ENCODE measurements at places on chromosomes 13 and 19.

GRCh38 chr13:24692561-24692960, 12.4 kb downstream of the ATP12A start:
- no peak for DNase-seq

GRCh38 chr13:110680852-110681251, 25.1 kb downstream of the CARS2 start:
- DNase-seq, result no peak

DNA sequence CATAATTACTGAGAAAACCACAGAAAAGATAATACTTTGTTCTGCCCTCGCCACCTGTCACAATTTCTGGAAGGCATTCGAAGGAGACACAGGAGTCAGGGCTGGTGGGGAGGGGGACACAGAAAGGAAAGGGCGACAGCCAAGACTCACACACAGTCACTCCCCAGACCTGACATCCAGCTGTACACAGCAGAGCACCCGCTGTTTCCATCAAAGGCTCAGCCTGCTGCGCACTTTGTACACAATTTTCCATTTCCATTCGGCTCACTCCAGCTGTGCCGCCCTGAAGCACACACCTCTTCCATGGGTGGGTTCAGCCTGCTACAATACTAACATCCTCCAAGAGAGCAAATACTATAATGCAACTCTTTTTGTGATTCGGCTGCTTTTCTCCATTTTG, 38.0 kb downstream of the STK24 start:
- no peak for DNase-seq

DNA sequence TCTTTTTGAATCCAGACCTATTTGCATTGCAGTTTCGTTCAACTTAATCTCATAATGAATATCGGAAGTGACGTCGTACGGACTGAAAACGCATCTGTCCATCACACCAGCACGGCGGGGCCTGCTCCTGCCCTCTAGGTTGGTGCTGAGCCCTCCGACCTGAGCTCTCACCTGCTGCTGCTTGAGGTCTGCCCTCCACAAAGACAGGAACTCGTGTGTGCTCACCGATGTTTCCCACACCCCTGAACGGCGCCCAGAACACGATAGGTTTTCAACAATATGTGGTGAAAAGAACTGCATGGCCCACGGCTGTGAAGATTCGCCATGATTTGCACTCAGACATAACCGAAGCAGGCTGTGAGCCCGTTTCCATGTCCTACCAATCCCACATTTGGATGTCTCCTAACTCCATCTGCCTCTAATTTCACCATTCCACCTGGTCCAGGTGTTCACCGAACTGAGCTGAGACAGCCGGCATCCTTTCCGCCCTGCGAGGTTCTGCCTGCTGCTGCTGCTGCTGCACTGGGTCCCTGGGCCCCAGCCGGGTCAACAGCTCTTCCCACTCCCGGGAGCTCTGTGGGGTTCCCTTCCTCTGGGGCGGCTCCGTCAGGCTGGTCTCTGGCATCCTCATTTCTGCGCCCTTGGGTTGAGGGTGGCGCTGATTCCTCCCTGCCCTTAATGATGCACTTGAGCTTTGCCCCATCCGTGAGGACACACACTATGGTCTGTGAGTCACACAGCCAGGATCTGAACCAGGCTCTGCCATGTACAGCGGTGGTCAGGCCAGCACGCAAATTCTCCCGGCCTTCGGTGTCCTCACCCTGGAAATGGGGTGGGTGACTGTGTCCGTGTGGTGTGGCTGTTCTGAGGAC, 20.9 kb downstream of the GRTP1 start:
- no peak for DNase-seq

DNA sequence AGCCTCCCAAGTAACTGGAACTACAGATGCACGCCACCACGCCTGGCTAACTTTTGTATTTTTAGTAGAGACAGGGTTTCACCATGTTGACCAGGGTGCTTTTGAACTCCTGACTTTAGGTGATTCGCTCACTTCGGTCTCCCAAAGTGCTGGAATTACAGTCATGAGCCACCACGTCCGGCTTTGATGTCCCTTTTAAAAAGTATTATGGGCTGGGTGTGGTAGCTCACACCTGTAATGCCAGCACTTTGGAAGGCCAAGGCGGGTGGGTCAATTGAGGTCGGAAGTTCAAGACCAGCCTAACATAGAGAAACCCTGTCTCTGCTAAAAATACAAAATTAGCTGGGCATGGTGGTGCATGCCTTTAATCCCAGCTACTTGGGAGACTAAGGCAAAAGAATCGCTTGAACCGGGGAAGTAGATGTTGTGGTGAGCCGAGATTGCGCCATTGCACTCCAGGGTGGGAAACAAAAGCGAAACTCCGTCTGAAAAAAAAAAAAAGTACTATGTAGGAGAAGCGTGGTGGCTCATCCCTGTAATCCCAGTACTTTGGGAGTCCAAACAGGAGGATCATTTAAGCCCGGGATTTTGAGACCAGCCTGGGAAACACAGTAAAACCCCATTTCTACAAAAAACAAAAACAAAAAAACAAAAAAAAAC, 22.8 kb upstream of the ERVV-1 start:
- DNase-seq, result no peak

DNA sequence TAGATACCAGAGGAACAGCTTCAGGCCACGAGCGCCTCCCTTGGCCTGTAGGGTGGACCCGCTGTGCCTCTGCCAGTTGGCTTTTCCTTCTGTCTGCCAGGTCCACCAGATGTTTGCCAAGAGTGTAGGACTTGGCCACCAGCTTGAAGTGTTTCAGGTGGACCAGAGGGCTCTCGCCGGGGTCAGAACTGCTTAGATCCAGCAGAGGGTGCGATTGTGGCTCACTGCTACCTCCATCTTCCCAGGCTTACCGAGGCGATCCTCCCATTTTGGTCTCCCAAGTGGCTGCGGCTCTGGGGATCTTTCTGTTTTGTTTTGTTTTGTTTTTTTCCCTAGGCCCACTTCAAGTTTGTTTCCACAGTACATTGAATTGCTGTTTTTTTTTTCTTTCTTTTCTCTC, 23.0 kb upstream of the ZNF730 start:
- no peak for DNase-seq

DNA sequence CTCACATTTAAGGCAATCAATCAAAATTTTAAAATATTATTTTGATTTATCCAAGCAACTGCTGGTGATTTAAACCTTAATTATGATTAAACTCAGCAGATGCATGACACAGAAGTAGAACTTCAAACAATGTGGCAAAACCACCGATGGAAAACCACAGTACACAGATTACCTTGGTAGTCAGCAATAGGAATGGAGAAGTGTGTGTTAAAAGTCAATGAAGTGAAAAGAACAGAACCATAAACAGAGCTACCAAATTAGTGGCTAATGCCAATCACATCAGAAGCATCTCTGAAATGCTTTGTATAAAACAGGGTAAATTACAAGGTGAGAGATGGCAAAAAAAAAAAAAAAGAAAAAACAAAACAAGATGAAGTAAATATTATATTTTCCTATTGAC, 31.2 kb downstream of the KATNAL1 start:
- DNase-seq, result no peak

DNA sequence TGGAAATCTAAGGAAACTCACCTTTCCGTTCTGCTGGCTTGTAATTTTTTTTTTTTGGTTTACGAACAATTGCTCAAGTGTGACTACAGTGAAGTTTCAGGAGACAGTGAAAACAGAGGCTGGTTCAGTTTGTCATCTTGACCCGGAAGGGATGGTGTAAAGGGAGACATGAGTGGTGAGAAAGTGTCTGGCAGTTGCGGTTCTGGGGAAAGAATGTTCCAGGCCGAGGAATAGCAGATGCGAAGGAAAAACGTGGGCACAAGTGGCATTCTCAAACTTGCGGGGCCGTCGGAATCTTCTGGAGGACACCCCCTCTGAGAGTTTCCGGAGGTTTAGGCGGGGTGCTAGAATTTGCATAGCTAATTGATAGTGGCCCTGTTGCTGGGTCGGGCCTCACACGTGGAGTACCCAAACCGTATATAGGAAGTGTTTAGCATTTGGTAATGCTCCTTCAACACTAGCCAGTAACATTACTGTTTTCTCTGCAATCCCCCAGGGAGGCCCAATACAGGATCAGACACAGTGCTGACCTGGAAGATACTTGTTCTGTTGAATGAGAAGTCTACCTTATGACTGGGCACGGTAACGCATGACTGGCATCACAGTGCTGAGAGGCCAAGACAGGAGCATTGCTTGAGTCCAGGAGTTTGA, 2.8 kb upstream of the TNFSF9 start:
- DNase-seq, result no peak

DNA sequence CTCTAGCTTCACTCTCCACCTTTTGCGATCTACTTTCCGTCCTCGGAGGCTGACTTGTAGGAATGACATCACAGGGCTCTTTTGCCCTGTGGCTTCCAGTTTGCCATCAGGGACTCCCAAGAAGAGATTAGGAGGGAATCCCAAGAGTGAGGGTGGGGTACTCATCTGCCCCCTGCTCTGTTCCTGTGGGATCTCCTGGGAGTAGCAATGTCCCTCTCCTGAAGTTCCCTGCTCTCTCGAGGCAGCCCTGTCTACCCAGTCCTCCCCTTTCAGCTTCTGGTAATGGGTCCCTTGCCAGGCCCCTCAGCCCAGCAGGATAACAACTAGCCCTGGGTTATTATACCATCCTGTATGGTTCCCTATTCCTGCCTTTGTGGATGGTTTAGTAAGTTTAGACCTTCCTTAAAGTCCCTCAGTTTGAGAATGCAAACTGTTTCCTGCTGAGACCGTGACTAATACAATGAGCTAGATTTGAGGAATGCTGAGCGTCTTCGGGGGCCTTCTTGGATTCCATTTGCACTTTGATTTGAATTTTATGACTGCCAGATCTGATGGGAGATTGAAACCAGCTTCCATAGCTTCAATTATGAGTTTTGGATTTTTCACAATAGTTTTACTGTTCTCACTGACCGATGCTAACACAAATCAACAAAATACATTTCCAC, 73.7 kb upstream of the IPO5 start:
- DNase-seq, result no peak

- no peak for DNase-seq
These were observed 15.3 kb downstream of the ZBTB7A start for GRCh38 chr19:4051175-4052101.

GRCh38 chr13:38979891-38980749, 10.5 kb downstream of the STOML3 start:
- DNase-seq, result no peak

DNA sequence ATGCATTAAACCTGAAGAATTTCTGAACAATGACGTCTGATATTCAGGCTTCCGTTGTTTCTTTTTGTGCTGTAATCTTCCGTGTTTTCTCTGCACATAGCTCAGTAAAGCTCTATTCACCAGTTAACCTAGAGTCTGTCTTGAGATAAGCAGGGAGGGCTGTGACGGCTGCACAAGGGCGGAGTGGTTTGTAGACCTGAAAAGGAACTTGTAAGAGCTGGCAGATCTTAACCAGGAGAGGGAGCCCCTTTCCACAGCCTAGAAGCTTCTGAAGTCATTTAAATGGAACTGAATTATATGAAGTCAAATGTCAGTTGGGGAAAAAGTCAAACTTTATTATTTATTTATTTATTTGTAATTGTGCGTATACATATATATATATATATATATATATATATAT, 27.5 kb downstream of the DPRX start:
- no peak for DNase-seq

DNA sequence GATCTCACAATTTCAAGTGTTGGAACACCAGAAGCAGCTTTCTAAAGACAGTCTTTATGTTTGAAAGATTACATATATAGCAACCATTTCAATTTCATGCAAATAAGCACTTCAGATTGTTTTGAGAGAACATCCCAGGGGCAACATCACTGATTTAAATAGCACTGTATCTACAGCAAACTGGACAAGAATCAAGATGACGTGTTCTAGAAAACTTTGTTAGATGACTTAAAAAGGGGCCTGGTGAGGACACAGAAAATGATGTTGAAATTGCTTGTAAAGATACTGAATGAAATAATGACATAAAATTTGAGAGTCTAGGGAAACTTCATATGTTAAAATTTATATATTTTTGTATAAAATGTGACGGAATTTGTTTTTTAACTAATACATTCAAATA, 277.1 kb downstream of the KLF12 start:
- DNase-seq, result no peak

GRCh38 chr19:17829855-17830566, 8.7 kb upstream of the INSL3 start:
- no peak for DNase-seq

DNA sequence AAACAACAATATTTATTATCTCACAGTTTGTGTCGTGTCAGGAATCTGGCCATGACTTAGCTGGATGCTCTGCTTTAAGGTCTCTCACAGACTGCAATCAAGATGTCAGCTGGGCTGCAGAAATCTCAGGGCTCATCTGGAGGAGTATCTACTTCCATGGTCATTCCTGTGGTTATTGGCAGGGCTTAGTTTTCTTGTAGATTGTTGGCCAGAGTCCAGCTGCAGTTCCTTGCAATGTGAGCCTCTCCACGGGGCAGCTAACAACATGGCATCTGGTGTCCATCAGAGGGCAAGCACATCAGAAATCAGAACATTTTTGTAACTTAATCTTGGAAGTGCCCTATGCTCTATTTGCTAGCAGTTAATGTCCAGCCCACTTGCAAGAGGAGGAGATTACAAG, 45.7 kb upstream of the TDRD3 start:
- no peak for DNase-seq

- DNase-seq, result no peak
These were observed at the start of gene FXYD3 for GRCh38 chr19:35115177-35115951. TSS of gene FXYD3 (plus strand) at chr19:35115823. CDS start at chr19:35119377, 3,554 bp downstream.

DNA sequence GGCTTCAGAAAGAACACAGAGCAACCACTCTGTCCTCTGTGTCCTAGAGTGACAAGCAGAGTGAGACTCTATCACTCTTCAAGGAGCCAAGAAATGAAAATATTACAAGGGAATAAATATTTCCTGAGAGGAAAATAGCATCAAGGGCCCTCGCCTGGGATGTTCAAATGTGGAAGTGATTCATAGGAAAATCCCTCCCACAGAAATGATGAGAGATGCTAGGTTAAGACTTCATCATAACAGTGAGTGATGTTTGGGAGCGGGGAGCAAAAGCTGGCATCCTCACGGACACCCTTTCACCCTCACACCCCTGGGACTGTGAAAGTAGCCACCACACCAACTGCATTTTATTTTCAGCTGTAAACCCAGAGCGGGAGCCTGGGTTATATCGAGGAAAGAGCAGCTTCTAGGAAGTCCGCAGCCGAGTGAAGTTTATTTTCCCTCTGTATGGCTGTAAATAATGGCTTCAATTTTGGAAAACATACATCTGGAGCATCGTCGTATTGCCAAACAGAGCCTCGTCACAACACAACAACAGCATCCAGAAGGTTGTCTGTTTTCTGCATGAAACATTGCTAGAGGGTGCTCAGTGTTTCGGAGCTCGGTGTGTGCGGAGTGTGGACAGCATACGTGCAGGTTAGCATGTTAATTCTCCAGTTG, 54.8 kb downstream of the DLEU7 start:
- DNase-seq, result no peak

GRCh38 chr13:30697177-30697953, 38.0 kb upstream of the ALOX5AP start:
- DNase-seq, result no peak

GRCh38 chr13:24215126-24215525, 54.6 kb downstream of the SPATA13 start:
- no peak for DNase-seq

GRCh38 chr13:52931539-52932431, 83.3 kb upstream of the PCDH8 start:
- no peak for DNase-seq

GRCh38 chr19:8023371-8023770, 17.9 kb upstream of the ELAVL1 start:
- no peak for DNase-seq
